Upper lobe of right lung (tissue), 1 donor: ENCODE measurements at places on chromosomes 7 and 10.

DNA sequence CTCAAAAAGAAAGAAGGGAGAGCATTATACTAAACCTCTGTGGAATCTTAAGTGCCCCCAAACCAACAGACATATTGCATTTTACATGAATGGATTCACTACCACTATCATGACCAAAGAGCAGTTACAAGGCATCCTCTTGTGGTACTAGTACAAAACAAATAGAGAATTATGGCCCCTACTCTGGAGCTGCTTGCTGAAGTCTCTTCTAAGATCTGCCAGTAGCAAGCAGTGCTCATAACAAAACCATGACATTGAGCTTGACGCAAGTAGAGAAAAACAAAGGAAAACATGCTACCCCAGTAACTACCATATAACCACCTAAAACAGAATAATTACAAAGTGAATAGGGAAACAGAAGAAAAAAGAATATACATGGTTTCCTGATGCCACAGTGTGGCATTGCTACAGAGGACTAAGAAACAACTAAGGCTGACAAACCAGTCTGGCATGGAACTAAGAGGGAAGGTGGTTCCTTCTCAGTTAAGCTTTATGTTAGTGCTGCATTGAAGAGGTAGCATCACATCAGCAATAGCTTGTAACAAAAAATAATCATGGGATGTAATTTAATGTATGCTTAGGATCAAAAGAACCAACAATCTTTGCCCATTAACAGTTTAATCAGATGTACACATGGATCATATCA is 150.2 kb upstream of the AGR3 start:
- no peak for DNase-seq

DNA sequence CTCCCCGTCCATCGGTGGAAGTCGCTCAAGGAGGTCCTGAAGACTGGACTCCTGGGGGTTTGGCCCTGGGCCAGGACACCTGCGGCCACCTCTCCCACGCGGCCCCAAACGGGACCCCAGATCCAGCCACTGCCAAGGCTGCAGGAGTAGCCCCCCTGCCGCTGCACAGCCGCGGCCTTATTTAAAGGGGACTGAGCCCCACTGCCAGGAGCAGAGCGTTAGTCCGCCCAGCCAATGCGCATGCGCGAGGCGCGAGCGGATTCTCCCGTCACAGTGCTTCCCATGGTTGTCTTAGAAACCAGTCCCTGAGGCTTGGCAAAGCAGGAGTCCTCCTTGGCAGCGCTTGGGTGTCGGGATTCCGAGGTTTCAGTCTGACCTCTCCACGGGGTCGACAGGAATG is 320.0 kb downstream of the ZNF716 start:
- no peak for DNase-seq

GRCh38 chr7:131027287-131027773 is 293.3 kb upstream of the KLF14 start:
- DNase-seq: no peak

- no peak for DNase-seq
These were observed 99.4 kb downstream of the MMRN2 start for GRCh38 chr10:86858011-86858410.

DNA sequence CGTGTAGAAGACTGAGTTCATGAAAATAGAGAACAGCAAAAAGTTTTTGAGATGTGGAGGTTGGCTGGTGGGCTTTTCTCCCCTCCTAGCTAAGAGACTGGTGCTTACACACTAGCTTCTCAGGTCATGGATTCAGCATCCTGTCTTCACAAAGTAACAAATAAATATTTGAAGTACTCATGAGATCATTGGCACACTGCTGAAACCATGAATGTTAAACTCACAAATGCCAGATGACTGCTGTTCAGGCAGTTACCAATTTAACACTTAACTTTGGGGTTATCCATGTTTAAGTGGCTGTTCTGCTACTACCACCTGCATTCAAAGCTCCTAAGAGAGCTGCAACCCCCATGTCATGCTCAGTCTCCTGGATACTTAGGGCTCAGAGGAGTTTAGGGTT is 119.0 kb upstream of the BET1 start:
- no peak for DNase-seq

DNA sequence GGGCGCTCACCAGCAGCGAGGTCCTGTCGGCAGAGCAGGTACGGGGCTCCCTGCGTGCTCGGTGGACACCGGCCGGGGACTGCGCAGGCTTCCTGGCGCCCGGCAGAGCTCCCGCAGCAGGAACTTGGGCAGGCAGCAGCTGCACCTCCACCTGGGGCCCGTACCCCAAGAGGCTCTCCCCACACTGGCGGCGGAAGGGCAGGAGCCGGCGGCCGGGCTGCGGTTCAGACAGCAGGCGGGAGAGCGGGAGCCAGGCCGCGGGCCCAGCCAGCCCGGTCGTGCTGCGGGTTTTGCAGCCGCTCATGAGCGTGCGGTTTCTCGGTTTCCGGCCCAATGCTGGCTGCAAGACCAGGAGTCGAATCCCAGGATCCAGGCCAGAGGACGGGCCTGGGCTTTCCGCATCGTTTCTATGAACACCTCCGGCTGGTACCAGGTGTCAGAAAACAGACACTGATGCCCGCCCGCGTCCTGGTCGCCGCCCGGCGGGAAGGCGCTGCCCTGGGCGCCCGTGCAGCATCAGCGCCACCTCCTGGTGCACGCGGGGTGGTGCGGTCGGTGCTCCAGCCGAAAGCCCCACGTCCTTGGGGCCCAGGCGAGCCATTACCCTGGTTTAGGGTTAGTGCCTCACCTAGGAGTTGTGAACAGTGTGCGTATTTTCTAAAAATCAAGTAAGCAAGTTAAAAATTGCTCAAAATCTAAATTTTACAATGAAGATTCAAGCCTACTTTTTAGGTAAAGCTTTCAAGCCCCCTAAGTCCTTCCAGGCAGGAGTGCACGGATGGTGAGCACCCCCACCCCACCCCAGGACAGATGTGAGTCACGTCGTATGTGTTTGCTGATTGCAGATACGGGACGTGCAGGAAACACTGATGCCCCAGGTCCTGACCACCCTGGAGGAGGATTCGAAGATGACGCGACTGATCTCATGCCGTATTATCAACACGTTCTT is 47.4 kb upstream of the PRKAR1B start:
- DNase-seq: peak; percentile 77

DNA sequence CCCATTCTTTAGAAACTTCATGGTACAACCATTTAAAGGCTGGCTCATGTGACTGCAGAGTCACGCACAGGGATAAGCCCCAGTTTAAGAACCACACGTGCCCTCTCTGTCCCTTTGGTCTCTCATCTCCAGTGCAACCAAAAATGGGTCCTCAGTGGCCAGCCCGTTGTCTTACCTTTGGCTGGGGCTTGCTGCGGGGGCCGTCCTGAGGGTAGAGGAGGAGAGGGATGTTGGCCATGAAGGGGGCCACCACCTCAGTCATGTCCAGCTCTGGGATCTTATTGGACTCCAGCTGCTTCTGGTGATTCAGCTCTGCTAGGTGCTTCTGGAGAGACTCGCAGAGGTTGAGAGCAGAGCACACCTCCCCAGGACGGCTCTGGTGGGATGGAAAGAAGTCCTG is 22.3 kb downstream of the PSAP start:
- DNase-seq: no peak

GRCh38 chr10:113754125-113754524 is 2.6 kb downstream of the PLEKHS1 start:
- no peak for DNase-seq

- no peak for DNase-seq
These were observed 1.4 kb downstream of the TNKS2 start for GRCh38 chr10:91799612-91799975.

DNA sequence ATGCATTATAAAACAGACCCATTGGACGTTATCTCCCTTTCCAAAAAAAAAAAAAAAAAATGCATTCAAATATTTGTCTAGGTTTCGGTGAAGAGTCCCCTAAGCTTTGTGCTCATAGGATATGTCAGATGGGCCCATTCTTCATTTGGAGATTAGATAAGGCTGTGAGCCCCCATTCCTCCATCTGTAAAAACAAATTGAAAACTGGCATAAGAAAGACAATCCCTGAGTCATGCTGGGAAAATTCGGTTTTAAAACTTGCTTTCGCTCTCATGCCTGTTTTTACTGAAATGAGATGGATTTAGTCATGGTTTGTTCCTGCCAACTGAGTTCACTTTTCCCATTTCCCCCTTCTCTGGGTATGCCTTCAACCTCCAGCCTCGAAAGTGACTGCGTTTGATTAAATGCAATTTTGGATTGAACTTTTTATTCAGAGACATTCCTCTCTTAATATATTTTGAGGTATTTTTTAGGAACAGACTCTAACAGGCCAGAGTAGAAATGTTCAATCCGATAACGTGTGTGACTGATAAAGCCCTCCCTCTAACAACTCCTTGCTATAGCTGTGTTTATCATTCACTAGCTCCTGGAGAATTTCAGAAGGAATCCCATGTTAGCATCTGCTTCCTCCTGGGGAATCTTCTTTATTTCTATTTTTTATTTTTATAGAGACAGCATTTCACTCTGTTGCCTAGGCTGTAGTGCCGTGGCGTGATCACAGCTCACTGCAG is 190.9 kb upstream of the LYZL2 start:
- no peak for DNase-seq

- DNase-seq: no peak
These were observed 186.9 kb downstream of the SNX10 start for GRCh38 chr7:26478550-26478949.

GRCh38 chr10:33820531-33820930 is 486.1 kb upstream of the NRP1 start:
- no peak for DNase-seq

- DNase-seq: no peak
These were observed 301.0 kb downstream of the PRPF18 start for GRCh38 chr10:13887761-13888160.

DNA sequence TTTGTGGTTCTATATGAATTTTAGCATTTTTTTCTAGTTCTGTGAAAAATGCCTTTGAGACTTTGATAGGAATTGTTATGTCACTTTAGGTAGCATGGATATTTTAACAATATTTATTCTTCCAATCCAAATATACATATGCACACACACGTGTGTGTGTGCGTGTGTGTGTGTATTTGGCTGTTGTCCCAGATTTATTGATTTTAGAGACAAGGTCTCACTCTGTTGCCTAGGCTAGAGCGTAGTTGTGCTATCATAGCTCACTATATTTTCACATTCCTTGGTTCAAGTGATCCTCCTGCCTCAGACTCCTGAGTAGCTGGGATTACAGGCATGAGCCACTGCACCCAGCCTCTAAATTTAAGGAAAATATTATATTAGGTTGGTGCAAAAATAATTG is 162.5 kb upstream of the TRIM24 start:
- DNase-seq: no peak

GRCh38 chr7:130513447-130513846 is 21.6 kb downstream of the MEST start:
- DNase-seq: no peak

DNA sequence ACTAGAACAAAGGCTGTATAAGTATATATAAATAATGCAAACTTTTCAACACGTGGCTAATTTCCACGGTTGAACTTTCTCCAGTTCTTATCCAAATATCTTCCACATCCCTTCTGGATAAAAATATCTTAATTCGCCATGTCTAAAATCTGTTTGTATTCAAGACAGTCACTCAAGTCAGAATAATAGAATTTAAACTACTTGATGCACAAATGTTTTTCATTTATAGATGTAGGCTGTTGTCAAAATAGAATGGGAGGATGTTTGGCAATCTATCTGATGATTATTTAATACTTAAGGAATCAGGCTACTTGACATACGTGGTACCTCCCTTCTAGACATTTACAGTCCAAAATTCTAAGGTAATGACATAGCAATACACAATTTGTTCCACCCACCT is 204.3 kb downstream of the TWIST1 start:
- DNase-seq: no peak
